T-cell (primary cell): ENCODE measurements at places on chromosomes 3 and 15.

- DNase-seq = no peak
Measured at GRCh38 chr3:195746346-195746745, 25.6 kb downstream of the MUC20 start.

DNA sequence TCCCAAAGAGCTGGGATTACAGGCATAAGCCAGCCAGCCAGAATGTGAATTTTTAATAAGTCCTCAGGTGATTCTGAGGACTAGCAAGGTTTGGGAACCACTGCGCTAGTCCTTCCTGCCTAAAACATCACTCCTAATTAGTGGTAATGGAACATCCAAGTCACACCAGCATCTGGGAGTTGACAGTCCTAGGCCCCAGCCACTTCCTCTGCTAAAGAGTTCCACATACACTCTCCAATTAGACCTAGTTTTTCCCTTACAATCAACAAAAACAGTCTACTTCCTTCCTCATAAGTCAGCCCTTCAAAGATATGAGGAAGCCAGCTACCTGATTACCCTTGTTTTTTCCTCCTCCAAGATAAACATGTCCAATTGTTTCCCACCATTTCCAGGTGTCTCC, 78.1 kb downstream of the OXNAD1 start:
- no peak for DNase-seq

DNA sequence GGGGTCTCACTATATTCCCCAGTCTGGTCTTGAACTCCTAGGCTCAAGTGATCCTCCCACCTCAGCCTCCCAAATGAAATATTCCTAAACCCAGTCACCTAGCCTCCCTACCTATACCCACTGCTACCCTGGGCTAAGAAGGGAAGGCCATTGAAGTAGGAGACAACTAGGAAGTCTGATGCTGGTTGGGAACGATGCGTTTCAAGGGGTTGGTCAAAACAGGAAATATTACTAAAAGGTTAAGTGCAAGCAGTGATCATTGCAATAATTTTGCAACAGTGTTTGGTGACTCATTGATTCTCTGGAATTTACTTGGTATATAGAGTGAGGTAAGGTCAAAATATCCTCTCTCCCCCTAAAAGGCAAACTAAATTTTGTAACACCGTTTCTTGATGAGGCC, 4.6 kb upstream of the UQCRC1 start:
- no peak for DNase-seq

DNA sequence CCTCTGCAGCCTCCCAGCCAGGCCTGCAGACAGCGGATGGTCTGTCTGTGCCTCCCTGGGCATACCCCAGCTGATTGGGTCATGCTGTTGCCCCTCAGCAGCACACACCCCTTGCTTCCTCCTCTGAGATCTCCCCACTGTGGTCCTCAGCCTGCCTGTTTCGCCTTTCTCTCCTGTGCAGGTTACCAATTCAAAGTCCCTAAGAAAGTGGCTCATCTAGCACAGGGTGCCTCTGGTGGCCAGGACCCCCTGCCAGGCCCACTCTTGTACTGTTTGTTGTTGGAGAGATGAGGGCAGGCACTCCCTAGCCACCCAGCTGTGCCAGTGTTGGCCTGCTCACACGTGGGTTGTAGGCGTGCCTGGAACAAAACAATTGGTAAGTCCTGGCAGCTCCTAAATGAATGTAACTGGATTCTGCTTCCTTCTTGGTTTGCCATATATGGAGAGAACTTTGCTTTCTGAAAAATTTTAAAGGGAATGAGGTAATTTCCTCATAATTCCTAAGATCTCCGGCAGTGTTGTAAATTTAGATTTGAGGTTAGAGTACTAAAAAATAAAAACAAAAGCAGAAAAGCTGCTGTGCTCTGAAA, 213.2 kb upstream of the IL12A start:
- no peak for DNase-seq
